Activated naive CD4-positive, alpha-beta T cell treated with anti-CD3 and anti-CD28 coated beads, Interleukin-2, amount 50 U/mL, for 16 hours (primary cell): ENCODE measurements at places on chromosomes 12 and 14.

GRCh38 chr12:64318605-64319004 is 72.0 kb downstream of the C12orf56 start:
- no peak for DNase-seq

GRCh38 chr12:90977224-90977623 is 22.2 kb upstream of the CCER1 start:
- no peak for DNase-seq

GRCh38 chr12:91001306-91001705 is 3.5 kb downstream of the EPYC start:
- no peak for DNase-seq

- no peak for DNase-seq
Measured at GRCh38 chr12:118328486-118329330, 44.0 kb downstream of the TAOK3 start.

DNA sequence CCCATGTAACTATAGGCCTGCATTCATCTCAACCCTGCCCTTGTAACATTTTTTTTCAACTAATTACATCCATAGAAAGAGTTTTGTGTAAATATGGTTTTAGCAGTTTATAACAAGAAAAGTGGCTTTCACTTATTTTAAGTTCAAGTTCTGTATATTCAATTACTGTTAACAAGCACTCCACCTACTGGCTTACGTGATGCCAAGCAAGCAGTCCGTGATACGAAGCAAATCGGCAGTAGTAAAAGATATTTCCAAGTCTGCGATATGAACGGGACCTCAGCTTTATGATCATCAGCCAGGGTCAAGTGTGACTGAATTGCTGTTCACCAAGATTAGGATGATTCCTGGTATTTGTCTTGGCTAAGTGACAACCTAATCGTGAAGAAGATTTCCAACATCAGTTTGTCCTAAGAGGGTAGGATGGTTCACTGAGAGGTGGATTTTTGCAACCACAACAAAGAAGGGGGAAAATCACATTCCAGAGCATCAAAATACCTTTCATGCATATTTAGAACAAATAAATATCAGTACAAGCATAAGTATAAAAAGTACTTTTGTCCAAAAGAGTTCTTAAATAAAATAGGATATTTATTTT is 456.2 kb downstream of the FOXG1 start:
- DNase-seq: no peak

- DNase-seq: no peak
Measured at GRCh38 chr14:42277840-42278239, 671.2 kb downstream of the LRFN5 start.
